Activated effector memory CD4-positive, alpha-beta T cell treated with Interleukin-2 at 50 U/mL for 16 hours (primary cell): ENCODE measurements at places on chromosomes 4 and X.

GRCh38 chrX:56920338-56920997, 74.9 kb downstream of the SPIN3 start:
- DNase-seq = no peak

GRCh38 chr4:174398728-174399127, 115.0 kb downstream of the CEP44 start:
- DNase-seq = no peak

DNA sequence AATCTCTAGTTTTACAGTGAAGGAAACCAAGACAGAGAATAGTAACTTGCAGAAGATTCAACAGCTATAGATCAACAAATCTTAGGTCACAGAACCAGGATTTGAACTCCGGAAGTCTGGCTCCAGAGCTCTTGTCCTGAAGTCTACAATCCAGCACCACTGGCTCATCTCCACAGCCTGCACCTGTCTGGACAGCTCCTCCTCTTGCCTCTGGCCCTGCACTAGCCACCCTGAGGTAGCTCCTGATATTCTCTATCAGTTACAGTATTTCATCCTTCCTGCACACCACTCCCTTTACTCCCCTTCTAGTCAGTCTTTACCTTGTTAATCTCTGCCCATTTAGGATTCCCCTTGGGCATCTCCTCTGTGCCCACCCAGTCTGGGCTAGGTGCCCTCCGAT, 58.1 kb upstream of the LNX1 start:
- DNase-seq = no peak

GRCh38 chrX:115399306-115399705, 109.8 kb downstream of the LUZP4 start:
- no peak for DNase-seq

- DNase-seq = no peak
Measured at GRCh38 chrX:130637591-130637990, 235.8 kb downstream of the RBMX2 start.
